ENCODE measurements at places on chromosomes 7 and 10. TPM values are rescaled to one million over a fixed set of nuclear protein-coding genes. Genes with fewer than 3 reads are reported as not detected.

GRCh38 chr7:80885757-80886156 lies 33.1 kb downstream of the SEMA3C start:
- no peak for DNase-seq

The HOXA1 gene
- 0.31 TPM for polyA plus RNA-seq

- DNase-seq: no peak
These were observed 4.7 kb downstream of the CASD1 start for GRCh38 chr7:94514140-94514889.

DNA sequence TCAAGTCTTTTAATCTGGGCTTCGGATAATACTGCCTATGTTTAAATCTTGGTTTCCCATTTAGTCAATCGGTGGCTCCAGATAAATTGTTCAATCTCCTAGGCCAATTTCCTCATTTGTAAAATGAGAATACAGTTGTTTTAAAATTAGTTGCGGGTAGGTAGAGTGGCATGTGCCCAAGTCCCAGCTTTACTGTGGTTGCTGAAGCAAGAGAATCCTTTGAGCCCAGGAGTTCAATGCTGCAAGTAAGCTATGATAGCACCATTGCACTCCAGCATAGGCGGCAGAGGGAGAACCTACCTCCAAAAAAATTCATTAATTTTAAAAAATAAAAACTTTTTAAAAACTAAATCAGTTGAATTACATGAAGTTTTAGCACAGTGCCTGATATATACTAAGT lies 7.3 kb downstream of the RNF216 start:
- no peak for DNase-seq

- no peak for DNase-seq
These were observed 19.9 kb upstream of the CCNY start for GRCh38 chr10:35316218-35316967.

DNA sequence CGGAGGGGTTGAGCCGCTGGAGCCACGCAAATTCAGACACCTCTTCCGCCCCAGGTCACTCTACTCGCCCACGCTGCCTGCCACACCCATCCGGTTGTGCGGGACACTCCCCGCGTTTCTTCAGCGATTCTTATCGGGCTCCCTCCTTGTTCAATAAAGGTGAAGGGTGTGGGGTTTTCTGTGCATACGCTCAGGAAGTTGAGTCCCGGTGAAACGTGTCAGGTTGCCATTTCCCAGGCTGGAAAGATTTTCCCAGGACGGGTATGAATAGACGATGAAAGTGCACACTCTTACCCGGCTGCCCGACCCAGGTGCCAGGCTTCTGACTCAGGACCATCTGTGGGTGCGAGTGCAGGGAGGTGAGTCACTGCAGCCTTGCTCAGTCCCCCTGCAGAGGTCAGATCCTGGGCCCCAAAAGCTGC lies 22.0 kb downstream of the KLF6 start:
- DNase-seq: no peak

- DNase-seq: no peak
These were observed 108.1 kb downstream of the GRID1 start for GRCh38 chr10:86258499-86258898.

- DNase-seq: no peak
These were observed 16.9 kb upstream of the STMP1 start for GRCh38 chr7:135645296-135645904.

GRCh38 chr10:47082055-47082784 lies 171.0 kb downstream of the PTPN20 start:
- no peak for DNase-seq

The FGF8 gene
- not detected for polyA plus RNA-seq

DNA sequence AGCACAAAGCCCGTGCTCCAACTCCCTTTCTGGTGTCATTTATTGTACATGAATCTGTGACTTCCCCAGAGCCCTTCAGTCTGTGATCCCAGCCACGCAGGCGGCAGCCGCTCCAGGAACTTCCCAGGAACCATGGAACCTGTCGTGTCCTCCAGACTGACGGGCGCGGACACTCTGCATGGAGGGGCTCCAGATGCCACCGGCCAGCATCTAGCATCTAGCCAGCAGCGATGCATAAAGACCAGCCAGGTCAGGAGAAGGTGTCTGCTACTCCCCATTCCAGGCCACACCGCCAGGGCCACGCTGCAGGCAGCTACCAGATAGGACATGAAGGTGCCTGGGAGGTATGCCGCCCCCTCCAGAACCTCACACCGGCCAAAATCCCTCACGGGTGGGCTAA lies 77.4 kb downstream of the PRKAG2 start:
- DNase-seq: no peak

DNA sequence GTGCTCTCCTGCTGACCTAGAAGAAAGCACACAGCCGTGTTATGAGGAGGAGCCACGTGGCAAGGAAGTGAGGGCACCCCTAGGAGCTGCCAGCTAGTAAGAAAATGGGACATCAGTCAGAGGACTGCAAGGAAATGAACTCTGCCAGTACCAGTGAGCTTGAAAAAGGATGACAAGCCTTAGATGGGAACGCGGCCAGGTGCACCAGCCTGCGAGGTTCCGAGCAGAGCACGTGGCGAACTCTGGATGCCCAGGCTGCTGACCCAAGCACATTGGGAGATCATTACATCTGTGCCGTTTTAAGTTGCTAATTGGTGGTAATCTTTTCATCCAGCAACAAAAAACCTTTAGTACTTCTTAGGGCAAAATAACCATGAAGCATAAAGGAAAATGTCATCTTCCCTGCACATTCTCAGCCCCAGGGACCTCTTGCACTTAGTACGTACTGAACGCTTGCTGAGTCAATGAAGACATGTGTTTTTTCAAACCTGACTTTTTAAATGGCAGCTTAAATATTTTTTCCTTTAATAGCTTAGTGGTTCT lies 69.4 kb downstream of the AMZ1 start:
- DNase-seq: no peak

- no peak for DNase-seq
These were observed 130.8 kb downstream of the PRPF18 start for GRCh38 chr10:13717571-13717935.

The AMPH gene
- 3.1 TPM for polyA plus RNA-seq

- no peak for DNase-seq
These were observed 1118.6 kb downstream of the SORCS3 start for GRCh38 chr10:105759669-105760068.

- peak; percentile 46 for DNase-seq
These were observed 17.0 kb upstream of the TTYH3 start for GRCh38 chr7:2614631-2615330.

The GNB2 gene
- polyA plus RNA-seq: 147 TPM

DNA sequence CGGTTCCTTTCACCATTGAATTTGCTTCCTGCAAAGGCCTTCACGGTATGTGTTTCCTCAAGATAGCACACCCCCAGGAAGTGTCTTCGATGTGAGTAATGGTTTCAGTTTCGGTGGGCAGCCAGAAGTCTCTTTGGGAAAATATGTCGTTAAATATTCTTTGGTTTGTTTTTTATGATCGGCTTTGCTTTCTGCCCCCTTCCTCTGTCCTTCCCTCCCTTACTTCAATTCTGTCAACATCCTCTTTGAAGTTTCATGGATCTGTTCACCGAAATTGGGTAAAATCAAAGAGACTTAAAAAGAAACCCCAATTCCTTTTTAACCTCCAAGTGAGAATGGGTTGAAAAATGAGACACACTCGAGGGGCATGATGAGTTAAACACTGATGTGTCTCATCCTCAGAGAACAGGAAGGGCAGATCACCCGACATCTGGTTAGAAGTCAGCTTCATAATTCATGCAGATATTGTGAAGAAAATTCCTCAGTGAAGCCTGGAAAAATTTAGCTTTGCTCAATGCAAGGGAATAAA lies 170.8 kb upstream of the HABP2 start:
- peak; percentile 63 for DNase-seq

The TBRG4 gene
- polyA plus RNA-seq: 32.2 TPM

GRCh38 chr7:152054367-152055230 lies 29.1 kb downstream of the GALNT11 start:
- no peak for DNase-seq

DNA sequence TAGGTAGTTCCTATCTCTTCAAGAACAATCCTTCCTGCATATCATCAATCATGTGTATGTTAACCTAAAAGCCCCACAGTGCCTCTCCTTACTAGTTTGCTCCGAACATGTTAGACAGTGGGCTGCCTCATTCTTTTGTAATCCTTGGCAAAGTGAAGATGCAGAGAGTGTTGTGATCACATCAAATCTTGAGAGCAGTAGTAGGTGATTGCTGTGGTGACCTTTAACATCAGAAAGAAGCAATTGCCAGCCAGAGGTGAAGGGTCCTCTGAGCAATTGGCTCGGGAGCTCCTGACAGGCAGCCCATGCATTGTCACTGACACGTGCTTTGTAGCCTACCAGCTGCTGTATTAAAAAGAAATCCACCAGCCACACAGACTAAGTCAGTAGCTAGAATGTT lies 19.6 kb upstream of the GSTK1 start:
- DNase-seq: no peak

DNA sequence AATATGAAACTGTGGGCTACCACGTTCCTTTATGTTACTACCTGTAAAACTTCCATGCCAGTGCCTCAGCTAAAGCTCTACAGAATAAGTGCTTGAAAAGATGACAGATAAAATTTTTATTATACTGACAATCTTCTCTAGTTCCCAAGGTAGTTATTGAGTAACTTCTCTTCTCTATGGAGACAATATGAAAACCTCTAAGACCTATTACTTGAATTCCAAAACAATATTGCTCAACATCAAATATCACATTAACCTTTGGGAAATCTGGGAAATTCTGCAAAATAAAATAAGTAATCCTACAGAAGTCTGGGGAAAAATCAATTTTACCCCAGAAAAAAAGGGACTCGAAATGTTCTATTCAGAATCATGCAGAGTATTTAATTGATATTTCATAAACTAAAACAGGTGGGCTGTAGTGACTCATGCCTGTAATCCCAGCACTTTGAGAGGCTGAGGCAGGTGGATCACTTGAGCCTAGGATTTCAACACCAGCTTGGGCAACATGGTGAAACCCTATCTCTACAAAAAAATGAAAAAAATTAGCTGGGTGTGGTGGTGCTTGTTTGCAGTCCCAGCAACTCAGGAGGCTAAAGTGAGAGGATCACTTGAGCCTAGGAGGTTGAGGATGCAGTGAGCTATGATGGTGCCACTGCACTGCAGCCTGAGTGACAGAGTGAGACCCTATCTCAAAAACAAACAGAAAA lies 23.8 kb upstream of the ANK3 start:
- DNase-seq: no peak

GRCh38 chr10:29268011-29268410 lies 20.9 kb upstream of the LYZL1 start:
- no peak for DNase-seq

- DNase-seq: no peak
These were observed 69.5 kb upstream of the AFAP1L2 start for GRCh38 chr10:114473776-114474175.

DNA sequence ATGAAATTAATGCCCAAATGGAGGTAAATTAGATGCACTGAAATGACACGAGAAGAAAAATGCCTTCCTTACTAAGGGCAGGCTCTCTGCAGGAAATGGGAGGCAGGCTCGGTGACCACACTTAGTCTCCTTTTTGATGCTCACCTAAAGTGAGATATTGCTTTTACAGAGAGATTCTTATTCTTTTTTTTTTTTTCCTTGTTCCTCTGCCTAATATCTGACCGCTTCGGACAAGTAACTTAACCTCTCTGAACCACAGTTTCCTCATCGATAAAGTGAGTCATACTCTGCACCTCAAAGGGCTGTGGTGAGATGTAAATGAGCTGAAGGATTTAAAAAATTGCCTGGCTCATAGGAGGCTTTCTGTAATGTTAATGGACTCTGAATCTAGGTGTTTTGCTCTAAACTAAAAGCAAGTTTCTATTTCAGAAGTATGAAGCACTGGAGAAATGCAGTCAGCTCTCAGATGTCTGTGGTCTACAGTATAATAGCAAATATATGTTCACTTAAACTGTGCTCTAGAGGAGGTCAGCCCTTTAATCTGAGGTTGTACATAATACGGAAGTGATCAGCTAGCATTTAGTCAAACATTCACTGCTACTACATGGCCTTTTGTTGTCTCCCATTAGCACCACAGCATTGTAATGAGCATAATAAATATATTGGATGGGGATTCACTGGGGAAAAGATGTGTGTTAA lies 23.2 kb downstream of the NKX2-3 start:
- DNase-seq: no peak

GRCh38 chr7:82760831-82761230 lies 317.3 kb upstream of the CACNA2D1 start:
- no peak for DNase-seq

GRCh38 chr7:139830782-139831501 lies 1.9 kb downstream of the TBXAS1 start:
- DNase-seq: no peak

The HMX3 gene
- polyA plus RNA-seq: not detected

- no peak for DNase-seq
These were observed 36.8 kb downstream of the AFAP1L2 start for GRCh38 chr10:114367351-114368056.

GRCh38 chr7:31160941-31161340 lies 108.8 kb downstream of the ADCYAP1R1 start:
- DNase-seq: no peak

The CYP3A5 gene
- polyA plus RNA-seq: 81.7 TPM
